ENCODE measurements at places on chromosomes 13 and 19.

DNA sequence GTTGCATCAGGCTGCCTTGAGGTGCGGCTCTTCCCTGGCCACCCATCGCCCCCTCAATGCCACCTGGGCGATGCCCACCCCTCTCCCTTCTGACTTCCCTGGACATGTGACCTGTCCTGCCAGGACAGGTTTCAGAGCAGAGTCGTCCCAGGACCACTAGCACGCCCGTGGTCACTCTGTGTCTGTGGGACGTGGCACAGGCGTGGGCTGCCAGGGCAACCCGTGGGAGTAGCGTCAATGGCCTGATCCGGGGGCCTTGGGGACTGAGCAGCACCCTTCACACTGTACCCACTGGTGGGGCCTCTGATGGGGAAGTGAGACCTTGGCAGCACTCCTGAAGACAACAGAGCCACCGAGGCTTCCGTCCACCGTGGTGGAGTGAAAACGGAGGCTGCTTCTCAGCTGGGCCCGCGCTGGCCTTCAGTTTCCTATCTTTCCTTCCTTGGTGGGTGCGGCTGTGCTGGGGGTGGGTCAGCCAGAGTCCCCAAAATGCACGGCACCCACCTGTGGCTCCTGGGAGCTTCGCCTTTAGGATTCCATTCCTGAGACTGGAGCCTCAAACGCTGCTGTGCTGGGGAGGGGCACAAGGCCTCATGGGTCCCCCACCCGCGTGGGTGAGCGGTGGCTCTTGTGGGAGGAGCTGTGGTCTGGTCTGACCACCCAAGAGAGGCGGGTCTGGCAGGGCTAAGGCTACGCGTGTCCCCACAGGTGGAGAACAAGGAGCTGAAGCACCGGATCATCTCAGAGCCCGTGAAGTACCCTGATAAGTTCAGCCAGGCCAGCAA, 26.7 kb upstream of the TMEM255B start:
- DNase-seq: no peak

DNA sequence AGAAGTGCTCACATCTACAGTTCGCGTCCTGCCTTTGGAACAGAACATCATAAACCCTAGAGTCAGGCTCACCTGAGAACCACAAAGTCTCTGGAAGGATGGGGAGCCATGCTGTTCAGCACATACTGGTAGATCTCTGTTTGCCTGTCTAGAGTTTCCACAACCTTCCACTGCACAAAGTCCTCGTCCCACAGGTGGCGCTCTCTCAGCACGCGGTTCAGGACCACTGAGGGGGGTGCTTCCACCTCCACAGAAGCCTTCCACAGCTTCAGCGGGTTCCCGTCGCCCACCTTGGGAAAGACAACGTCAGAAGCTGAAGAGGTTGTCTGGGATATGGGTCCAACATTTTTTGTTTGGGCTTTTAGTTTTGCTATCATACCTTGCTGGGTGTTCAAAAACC, 93.6 kb downstream of the KL start:
- DNase-seq: no peak

DNA sequence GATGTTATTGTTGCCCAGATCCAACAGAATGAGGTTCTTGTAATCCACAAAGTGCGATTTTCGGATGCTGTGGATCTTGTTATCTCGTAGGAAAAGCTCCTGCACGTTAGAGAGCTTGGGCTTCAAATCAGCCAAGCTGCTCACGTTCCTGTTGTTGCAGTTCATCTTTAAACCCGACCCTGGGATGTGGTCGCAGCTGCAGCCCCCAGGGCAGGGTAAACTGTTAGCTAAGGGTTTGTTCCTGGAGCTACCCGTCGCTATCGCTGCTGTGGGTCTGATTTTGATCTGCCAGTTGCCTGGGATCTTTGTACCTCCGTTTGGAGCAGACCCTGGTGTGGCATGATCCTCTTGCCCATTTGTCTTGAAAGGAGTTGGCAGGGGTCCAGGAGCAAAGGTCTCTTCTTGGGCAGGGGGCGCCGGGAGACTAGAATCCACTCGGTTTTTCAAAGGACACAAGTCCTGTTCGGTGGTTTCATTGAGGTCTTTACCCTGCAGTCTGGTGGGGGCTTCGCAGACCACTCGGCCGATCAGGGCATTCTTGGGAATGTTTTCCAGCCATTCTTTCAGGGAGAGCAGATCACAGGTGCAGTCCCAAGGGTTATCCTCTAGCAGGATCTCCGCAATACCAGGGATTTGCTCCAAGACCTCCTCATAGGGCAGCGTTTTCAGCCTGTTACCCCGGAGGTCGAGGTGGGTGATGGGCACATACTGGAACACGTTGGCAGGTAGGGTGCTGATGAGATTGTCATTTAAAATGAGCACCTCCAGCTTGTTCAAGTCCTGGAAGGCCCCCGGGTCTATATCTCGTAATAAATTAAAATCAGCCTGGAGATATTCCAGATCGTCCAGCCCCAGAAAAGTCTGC, 1.8 kb downstream of the SLITRK1 start:
- no peak for DNase-seq

- DNase-seq: no peak
Observed at GRCh38 chr13:61144301-61144700, 271.3 kb downstream of the PCDH20 start.
